DMS 273 treated with DMSO at 0.1 percent for 48 hours (cell line): ENCODE measurements at places on chromosomes 3 and 15.

- DNase-seq, result no peak
Measured at GRCh38 chr15:83200162-83200561, 7.5 kb downstream of the HDGFL3 start.

GRCh38 chr15:36877796-36878683 is 222.3 kb downstream of the MEIS2 start:
- DNase-seq, result no peak

DNA sequence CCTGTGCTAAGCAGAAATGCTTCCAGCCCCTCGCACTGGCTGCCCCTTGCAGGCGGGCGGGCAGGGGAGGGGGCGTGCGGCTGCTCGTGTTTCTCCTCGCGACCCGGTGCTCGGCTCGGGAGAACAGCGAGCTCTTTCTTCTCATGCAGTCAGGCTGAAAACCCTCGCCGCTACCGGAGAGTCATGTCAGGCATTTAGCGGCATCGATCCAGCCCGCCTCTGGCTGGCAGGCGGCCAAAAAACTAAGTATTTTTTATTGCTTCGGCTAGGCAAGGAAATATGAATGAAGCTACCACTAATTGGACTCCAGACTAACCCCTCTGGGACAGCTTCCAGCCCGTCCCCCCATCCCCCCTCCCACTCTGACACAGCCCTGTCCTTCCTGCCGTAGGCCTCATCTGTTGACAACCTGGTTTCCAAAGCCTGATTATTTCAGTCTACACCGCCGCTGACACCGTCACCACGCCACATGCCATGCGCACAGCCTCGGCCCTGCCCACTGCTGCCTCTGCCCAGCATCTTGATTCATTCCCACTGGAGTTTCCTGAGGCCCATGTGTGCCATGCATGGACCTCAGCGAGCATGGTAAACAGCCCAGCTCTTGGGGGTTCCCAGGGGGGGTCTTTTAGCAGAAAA is 35.3 kb downstream of the TLE3 start:
- DNase-seq, result peak; percentile 5

- DNase-seq, result no peak
Measured at GRCh38 chr3:101689286-101689685, 2.8 kb upstream of the RPL24 start.

- DNase-seq, result no peak
Measured at GRCh38 chr15:48940508-48940907, 23.2 kb downstream of the SHC4 start.

- DNase-seq, result no peak
Measured at GRCh38 chr3:127597020-127597771, 1.0 kb upstream of the MCM2 start.

- DNase-seq, result no peak
Measured at GRCh38 chr3:120153294-120153693, 59.0 kb upstream of the GSK3B start.

DNA sequence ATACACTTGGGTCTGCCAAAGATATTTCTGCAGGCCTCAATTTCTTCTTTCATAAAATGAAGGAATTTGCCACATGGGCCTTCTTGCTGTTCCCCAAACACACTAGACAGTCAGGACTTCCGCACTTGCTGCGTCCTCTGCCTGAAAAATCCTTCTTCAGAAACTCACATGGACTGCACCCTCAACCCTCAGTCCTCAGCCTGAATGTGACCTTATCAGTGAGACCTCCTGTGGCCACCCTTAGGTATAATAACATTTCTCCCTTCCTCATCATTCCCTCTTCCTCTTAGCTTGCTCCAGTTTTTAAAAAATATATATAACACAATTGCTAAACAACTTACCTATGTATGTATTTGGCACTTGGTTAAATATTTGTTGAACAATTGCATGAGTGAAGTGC is 257.5 kb downstream of the MFSD1 start:
- DNase-seq, result no peak

DNA sequence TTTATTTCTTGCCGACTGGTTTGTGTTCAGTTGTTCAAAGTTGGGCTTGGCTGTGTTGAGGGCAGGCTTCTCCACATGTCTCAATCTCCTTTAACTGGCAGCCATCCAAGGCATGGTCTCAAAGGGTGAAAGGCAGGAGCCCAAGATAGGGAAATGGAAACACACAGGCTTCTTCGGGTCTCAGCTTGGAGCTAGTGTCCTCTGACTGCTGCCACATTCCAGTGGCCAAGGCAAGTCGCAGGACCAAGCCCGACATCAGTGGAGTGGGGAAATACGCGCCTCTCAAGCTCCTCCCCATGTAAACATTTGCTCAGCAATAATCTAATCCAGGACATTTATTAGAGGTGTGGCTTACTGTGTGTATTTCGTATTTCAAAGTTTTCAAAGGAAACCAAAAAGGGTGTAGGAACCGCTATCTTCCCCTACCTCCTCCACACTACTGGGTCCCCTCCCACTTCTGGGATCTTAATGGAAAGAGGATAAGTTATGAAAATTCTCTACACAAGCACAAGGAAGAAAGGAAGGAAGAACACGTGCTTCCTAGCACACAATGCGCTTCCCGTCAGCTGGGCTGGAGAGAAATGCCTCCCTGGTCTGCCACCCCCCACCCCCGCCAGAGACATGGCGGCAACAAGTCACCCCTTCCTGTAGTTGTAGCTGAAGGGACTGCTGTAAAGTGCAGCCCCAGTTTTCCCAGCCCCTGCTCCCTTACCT is 181.7 kb downstream of the FAM43A start:
- peak; percentile 31 for DNase-seq

DNA sequence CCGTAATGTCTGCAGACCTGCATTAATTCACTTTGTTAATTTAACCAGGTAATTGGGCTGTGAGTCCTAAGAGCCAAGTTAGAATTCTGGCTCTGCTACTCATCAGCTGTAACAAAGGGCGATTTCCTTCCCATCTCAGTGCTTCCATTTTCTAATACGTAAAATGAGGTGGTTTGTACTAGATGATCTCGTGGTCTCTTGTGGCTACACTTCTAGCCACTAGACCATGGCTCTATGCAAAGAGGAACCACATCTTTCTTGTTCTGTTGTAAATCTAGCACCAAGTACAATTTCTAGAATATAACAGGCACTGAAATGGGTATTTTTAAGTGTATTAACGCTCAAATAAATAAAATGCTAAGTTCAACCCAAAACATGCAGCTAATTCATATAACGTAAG is 174.4 kb upstream of the THBS1 start:
- no peak for DNase-seq

- peak; percentile 8 for DNase-seq
Measured at GRCh38 chr15:31344823-31345605, 18.4 kb downstream of the KLF13 start.

DNA sequence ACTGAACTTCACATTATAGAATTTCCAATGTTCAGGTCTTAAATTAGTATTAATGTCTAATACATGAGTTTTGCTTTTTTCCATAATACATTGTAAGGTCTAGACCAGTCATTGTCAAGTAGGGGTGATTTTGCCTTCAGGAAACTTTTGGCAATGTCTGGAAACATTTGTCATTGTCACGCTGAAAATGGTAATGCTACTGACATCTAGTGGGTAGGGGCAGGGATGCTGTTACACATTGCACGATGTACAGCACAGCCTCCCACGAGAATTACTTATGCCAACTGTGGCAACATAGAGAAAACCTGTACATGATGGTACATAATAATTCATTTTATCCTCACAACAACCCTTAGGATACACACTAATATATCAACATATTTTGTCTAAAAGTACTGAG is 384.1 kb downstream of the CADM2 start:
- DNase-seq, result no peak

GRCh38 chr3:185677146-185677829 is 91.2 kb downstream of the SENP2 start:
- DNase-seq, result peak; percentile 23

DNA sequence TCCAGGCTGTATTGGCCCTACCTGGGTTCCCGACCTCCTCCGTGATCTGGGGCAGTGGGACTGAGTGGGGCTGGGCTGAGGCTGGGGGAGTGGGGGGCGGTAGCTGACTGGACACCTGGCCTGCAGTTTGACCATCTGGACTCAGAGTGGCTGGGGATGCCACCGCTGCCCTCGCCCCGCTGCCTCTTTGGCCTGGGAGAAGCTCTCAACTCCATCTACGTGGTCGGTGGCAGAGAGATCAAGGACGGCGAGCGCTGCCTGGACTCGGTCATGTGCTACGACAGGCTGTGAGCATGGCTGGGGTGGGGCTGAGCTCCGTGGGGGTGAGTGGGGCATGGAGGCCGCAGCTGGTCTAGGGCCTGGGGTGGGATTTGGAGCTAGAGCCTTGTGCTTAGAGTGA is 2.7 kb downstream of the KLHL40 start:
- no peak for DNase-seq

DNA sequence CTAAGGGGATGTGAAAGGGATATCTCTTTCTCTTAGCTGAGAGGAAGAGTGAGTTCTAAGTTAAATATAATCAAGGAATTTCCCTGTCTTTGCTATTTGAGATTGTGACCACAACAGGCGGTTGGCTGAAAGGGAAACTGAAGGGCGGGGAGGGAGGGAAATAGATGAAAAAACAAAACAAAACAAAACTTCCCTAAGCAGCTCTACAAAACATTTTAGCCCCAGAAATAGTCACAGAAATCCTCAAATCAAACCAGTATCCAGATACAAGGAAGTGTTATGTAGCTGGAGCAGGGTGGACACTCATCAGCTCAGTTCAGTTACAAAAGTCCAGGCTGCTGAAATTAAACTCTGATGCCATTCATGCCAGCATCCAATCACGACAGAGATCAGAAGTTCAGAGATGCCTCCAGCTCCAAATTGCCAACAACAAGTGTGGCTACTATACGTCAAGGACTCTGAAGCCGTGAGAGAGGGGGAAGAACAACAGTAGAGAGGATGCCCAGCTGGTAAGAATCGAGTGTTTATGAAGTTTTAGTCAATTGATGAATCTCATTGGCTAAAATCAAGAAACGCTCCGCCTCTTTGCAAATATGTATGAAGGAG is 319 bp upstream of the TP63 start:
- no peak for DNase-seq

DNA sequence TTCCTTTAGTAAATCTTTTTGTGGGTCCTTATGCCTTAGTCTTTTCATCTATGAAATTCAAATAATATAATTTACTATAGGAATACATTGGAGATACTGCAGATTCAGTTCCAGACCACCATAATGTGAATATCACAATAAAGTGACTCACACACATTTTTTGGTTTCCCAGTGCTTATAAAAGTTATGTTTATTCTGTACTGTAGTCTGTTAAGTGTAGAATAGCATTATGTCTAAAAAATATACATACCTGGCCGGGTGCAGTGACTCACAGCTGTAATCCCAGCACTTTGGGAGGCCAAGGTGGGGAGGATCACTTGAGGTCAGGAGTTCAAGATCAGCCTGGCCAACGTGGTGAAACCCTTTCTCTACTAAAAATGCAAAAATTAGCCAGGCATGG is 53.9 kb upstream of the PAQR5 start:
- no peak for DNase-seq

- no peak for DNase-seq
Measured at GRCh38 chr15:69319384-69320375, 21.0 kb downstream of the PAQR5 start.

- DNase-seq, result no peak
Measured at GRCh38 chr15:48936666-48937065, 27.1 kb downstream of the SHC4 start.

DNA sequence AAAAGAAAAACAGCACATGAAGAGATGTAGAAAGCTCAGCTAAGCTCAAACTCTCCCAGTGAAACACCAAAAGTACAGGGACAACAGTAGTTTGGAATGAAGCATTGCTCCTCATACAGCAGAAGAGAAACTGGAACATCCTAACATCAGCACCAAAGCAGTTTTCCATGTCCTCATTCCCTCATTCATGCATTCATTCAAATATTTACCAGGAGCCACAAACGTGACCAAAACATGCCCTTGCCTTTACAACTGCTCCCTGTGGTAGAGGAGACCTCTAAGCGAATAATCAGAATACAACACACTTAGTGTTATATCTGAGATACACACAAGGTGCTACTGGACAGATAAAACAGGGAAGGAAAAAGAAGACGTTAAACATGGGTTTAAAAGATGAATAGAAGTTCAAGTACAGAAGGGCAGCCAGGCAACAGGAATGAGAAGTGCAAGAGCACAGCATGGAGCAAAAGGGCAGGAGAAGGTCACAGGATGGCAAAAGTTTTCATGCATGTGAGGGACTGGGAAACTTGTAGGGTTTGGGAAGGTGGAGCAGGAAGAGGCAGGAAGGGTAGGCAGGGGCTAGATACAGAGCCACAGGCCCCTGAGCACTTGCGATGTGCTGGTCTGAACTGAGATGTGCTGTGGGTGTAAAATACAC is 58.5 kb upstream of the LMCD1 start:
- no peak for DNase-seq

- no peak for DNase-seq
Measured at GRCh38 chr3:126464494-126464893, 11.2 kb downstream of the ZXDC start.

DNA sequence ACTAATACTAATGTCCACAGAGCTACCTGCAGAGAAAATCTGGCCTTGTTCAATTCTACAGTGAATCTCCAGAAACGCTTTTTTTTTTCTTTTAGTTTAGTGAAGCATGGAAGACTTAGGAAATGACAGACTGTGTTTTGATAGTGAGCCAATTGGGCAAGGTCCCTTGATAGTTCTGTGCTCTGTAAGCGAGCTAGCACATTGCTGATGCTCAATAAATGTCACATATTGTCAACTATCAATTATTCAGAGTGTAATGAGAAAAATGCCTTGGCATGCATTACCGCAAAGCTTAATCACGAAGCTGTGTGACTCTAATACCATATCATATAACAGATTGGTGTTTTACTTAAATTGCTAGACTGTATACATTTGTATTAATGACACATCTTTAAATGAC is 5.2 kb upstream of the C3orf85 start:
- no peak for DNase-seq

DNA sequence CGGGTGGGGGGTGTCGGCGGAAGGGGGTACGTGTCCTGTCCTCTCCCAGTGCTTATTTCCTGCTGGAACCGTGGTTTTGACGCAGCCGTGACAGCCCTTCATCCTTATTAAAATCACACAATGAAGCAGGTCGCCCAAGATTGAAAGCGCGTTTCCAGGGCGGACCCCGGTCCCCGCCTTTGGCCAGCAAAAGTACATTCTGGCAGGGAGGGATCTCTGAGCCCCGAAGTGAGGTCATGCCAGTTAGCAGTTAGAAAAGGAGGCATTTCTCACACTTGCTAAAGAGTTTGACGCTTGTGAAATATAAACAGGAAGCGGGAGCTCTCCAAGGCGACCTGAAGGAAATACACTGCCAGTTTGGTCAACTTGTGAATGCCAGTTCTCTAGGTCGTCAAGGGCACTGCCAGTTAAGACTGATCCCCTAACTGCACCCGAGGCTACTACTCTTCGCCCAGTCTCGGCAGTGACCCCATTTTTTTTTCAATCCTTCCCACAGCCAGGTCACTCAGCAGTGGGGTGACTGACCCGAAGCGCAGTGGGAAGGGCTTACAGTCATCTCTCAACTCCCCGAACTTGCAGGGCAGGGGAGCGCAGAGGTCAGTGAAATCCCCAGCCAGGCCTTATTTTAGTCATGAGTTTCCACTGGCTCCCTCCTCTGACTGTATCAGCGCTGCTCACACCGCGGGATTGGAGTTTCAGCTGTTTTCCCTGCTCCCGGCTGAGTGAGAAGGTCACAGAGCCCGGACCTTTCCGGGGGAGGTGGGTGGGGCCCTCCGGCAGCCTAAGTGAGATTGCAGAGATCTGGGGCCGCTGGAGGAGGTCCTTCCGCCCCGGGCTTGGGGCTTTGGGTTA is 2.0 kb upstream of the BHLHE40 start:
- no peak for DNase-seq
